Testis (tissue), 5 donors: ENCODE measurements at places on chromosomes 4 and X. TPM values are rescaled to one million over a fixed set of nuclear protein-coding genes. Genes with fewer than 3 reads are reported as not detected.

DNA sequence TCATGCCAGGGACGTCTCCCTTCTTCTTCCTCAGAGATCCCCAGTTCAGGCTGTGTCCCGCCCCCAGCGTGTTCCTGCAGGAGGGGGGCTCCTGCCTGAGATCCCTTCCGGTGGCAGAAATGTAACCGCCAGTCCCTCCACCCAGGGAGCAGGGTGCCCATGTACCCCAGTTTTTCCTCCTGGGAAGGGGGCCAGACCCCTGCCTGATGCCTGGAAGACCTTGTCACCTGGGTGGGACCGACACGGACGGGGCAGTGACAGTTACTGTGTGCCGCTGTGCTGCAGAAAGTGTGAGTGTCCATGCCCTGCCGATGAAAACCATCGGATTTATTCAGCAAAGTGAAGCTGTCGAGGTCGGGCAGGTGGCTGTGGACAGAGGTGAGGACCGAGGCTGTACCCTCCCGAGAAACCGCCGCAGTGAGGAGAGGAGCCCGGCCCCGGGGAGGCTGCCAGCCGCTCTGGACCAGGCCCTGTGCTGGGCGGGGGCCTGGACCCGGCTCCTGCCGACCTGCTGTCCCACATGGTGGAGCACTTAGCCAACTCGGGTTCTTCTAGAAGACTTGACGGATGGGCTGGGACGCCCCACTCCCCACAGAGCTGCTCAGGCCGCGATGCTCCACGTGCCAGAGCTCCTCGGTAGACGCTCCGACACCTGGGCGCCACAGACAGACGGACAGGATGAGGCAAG is 36.7 kb upstream of the HMX1 start:
- no peaks in the 10 kb centered on the region for H3K36me3 ChIP-seq
- H3K4me3 ChIP-seq, result no peak overlapping the region
- DNase-seq, result peak; percentile 6
- H3K4me1 ChIP-seq, result no peaks in the 10 kb centered on the region
- H3K27ac ChIP-seq, result no peak overlapping the region

CC2D2A gene
- 21.9 TPM for total RNA-seq

DNA sequence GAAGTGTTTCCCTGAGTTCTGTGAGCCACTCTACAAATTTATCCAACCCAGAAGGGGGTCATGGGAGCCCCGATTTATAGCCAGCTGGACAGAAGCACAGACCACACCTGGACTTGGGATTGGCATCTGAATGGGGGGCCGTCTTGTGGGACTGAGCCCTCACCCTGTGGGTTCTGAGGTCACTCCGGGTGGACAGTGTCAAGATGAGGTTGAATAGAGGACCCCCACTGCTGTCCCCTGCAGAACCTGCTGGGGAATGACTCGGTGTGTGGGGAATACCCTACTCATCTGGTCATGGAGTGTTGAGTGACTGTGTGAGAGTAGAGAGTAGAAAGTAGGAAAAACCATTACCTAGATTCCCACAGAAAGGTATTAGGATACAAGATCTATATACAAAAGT is 67.5 kb downstream of the ZFYVE28 start:
- no peaks in the 10 kb centered on the region for H3K27me3 ChIP-seq
- DNase-seq, result peak; percentile 12
- H3K4me1 ChIP-seq, result peaks cover 23% of the 10 kb centered on the region
- H3K27ac ChIP-seq, result no peak overlapping the region
- H3K4me3 ChIP-seq, result no peak overlapping the region

SYP gene
- total RNA-seq, result 1.7 TPM

DNA sequence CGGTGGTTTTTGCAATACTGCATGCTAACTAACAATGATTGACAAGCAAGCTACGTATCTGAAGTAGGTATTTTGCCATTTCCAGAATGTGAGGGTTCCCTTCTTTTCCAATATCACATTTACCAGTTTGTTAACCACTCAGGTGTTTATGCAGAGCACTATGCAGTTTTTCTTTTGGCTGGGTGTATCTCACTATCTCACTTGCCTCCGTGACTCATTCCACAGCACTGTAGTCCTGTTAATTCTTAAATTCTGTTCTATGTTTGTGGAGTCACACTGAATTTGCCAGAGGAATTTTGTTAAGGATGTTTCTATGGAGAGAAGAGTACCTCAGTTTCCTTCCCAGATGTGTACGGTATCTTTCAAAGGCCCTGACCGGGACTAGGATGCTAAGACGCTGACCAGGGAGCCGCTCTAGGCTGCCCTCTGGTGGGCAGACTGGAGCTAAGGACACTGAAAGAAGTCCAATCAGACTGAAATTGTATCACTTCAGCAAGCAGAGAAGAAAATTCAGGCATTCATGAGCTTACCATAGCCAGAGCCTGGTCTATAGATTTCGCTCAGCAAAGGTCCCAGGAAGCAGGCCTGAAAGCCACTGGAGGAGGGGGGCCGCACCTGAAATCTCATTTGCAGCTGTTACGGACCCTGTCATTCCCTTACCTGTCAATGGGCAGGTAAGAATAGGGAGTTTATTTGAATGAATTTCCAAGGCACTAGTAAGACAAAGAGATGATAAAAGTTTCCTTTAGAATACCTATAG is 388.4 kb upstream of the SPOCK3 start:
- no peak overlapping the region for H3K27ac ChIP-seq
- DNase-seq, result peak; percentile 79
- H3K36me3 ChIP-seq, result no peaks in the 10 kb centered on the region
- no peaks in the 10 kb centered on the region for H3K4me1 ChIP-seq

- no peaks in the 10 kb centered on the region for H3K4me1 ChIP-seq
- H3K27me3 ChIP-seq, result no peaks in the 10 kb centered on the region
- no peak overlapping the region for H3K27ac ChIP-seq
- no peak for DNase-seq
- no peak overlapping the region for H3K4me3 ChIP-seq
Observed at GRCh38 chr4:20260821-20261220, 9.1 kb downstream of the SLIT2 start.

GRCh38 chr4:30727409-30727808 is 7.2 kb downstream of the PCDH7 start:
- no peak overlapping the region for H3K27ac ChIP-seq
- H3K36me3 ChIP-seq, result no peaks in the 10 kb centered on the region
- DNase-seq, result no peak
- H3K4me3 ChIP-seq, result no peak overlapping the region
- no peaks in the 10 kb centered on the region for H3K4me1 ChIP-seq

- no peaks in the 10 kb centered on the region for H3K36me3 ChIP-seq
- H3K27ac ChIP-seq, result no peak overlapping the region
- no peaks in the 10 kb centered on the region for H3K4me1 ChIP-seq
- no peaks in the 10 kb centered on the region for H3K27me3 ChIP-seq
- no peak for DNase-seq
Observed at GRCh38 chrX:82666355-82666754, 841.7 kb upstream of the POU3F4 start.

TRIM75 gene
- 0.24 TPM for total RNA-seq

IGFBP7 gene
- total RNA-seq, result 817 TPM

NEUROG2 gene
- total RNA-seq, result 0.62 TPM

PCSK1N gene
- total RNA-seq, result 62.5 TPM

DNA sequence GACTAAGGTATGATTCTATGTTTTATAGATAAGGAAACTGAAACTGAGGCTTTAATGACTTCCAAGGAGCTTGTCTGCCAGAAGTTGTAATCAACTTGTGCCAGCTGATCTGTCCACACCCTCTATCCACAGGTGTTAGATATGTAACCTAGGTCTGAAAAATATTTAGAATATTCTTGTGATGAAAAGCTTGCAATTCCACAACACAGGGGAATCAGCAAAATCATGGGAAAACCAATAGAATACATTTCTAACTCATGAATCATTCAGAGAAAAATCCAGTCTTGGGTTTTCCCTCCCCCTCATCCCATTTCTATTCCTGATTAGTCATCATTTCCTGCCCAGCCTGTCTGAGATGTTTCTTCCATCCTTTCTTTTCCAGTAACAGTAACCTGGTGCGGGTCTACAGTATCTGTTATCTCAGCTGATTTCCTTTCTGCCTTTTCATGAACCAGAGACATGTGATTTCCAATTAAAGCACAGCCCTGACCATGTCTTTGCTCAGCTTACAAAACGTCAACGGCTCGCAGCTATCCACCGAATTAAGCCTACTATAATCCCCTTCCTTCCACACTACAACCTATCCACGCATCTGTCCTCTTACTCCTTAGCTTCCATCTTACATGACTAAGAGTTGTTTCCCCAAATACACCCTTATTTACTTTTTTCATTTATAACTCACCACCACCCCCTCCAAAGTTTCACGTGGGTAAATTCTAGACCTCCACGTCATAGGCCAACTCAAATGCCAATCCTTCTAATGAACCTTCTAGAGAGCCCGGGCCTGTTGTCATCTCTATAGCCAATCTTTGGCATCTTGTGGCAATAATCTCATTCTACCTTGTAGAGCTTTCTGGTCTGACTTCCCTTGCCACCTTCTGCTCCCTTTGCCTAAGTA is 961 bp upstream of the NOCT start:
- H3K27ac ChIP-seq, result peak overlapping the region; percentile 88
- H3K36me3 ChIP-seq, result no peaks in the 10 kb centered on the region
- H3K4me3 ChIP-seq, result peak overlapping the region; percentile 76
- no peaks in the 10 kb centered on the region for H3K27me3 ChIP-seq

RASSF6 gene
- 0.08 TPM for total RNA-seq

- no peaks in the 10 kb centered on the region for H3K27me3 ChIP-seq
- no peaks in the 10 kb centered on the region for H3K36me3 ChIP-seq
- H3K27ac ChIP-seq, result no peak overlapping the region
- no peaks in the 10 kb centered on the region for H3K4me1 ChIP-seq
Observed at GRCh38 chrX:7133050-7133440, 14.5 kb upstream of the STS start.

POF1B gene
- 0.31 TPM for total RNA-seq

- H3K4me1 ChIP-seq, result no peaks in the 10 kb centered on the region
- no peak for DNase-seq
- no peaks in the 10 kb centered on the region for H3K36me3 ChIP-seq
- H3K27ac ChIP-seq, result no peak overlapping the region
Observed at GRCh38 chrX:37462346-37462745, 109.1 kb upstream of the LANCL3 start.

GRCh38 chr4:8504279-8505007 is 63.9 kb downstream of the TRMT44 start:
- no peak overlapping the region for H3K27ac ChIP-seq
- peaks cover 39% of the 10 kb centered on the region for H3K4me1 ChIP-seq

- H3K36me3 ChIP-seq, result no peaks in the 10 kb centered on the region
- H3K27me3 ChIP-seq, result no peaks in the 10 kb centered on the region
- H3K4me1 ChIP-seq, result no peaks in the 10 kb centered on the region
- no peak overlapping the region for H3K4me3 ChIP-seq
- DNase-seq, result no peak
Observed at GRCh38 chrX:120823556-120823955, 52.1 kb downstream of the CT47B1 start.

DNA sequence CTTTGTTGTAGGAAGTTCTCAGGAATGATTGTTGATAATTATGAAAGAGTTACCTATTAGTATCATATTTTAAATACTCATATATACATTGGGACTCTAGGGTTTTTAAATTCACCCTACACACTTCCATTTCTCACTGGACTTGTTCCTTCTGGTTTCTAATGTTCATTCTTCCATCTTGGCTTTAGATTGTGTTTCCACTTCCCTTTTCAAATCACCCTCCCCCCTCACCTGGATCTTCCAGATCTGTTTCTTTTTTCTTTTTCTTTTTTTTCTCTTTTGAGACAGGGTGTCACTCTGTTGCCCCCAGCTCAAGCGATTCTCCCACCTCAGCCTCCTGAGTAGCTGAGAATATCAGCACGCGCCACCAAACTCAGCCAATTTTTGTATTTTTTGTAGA is 6.7 kb upstream of the KIT start:
- no peaks in the 10 kb centered on the region for H3K27me3 ChIP-seq
- no peak for DNase-seq
- H3K4me3 ChIP-seq, result no peak overlapping the region
- no peak overlapping the region for H3K27ac ChIP-seq
- no peaks in the 10 kb centered on the region for H3K4me1 ChIP-seq
- H3K36me3 ChIP-seq, result no peaks in the 10 kb centered on the region

- no peak overlapping the region for H3K4me3 ChIP-seq
- H3K27me3 ChIP-seq, result no peaks in the 10 kb centered on the region
- H3K4me1 ChIP-seq, result no peaks in the 10 kb centered on the region
- no peaks in the 10 kb centered on the region for H3K36me3 ChIP-seq
Observed at GRCh38 chrX:49137492-49137891, 14.0 kb upstream of the GPKOW start.

- DNase-seq, result no peak
- no peaks in the 10 kb centered on the region for H3K36me3 ChIP-seq
- H3K4me1 ChIP-seq, result no peaks in the 10 kb centered on the region
- no peak overlapping the region for H3K4me3 ChIP-seq
Observed at GRCh38 chrX:153649178-153649914, 2.3 kb downstream of the DUSP9 start.

GRCh38 chr4:75552452-75552851 is 3.4 kb upstream of the ODAPH start:
- no peaks in the 10 kb centered on the region for H3K36me3 ChIP-seq
- no peaks in the 10 kb centered on the region for H3K27me3 ChIP-seq
- H3K27ac ChIP-seq, result no peak overlapping the region

DNA sequence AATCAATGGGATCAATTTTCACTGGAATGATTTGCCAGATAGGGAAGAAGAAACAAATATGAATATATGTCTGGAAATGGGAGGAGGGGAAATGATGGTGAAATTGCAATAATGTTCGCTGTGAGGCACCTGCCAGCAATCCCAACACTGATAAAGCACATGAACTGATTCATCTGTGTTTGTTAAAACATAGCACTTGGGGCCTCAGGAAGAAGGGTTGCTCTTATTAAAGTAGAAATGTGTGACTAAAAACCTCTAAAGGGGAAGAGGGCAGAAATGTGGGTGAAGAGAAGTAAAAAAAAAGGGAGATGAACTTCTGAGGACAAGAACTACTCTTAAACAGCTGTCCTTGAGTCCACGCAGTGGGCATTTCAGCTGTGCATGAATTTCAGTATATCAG is 101.4 kb downstream of the C4orf51 start:
- no peak for DNase-seq
- H3K4me1 ChIP-seq, result no peaks in the 10 kb centered on the region
- no peaks in the 10 kb centered on the region for H3K27me3 ChIP-seq
- H3K36me3 ChIP-seq, result no peaks in the 10 kb centered on the region
- no peak overlapping the region for H3K27ac ChIP-seq

DNA sequence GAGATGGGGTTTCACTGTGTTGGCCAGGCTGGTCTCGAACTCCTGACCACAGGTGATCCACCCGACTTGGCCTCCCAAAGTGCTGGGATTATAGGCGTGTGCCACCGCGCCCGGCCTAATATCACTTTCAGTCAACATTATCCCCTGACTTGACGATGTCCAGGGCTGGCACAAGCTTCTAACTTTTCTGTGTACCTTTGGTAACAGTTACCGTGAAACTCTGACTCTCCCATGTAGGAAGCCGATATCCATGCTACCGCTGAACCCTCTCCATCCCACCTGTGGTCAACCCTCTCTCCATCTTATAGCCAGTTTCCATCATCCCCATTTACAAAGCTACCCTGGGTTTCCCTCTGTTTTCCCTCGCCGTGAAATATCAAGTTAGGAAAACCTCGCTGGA is 77.5 kb downstream of the CRLF2 start:
- no peaks in the 10 kb centered on the region for H3K36me3 ChIP-seq
- no peak for DNase-seq
- H3K4me1 ChIP-seq, result no peaks in the 10 kb centered on the region
- H3K27me3 ChIP-seq, result no peaks in the 10 kb centered on the region
- no peak overlapping the region for H3K27ac ChIP-seq
